ENCODE measurements at places on chromosomes 5 and 9. TPM values are rescaled to one million over a fixed set of nuclear protein-coding genes. Genes with fewer than 3 reads are reported as not detected.

GRCh38 chr5:149408252-149409099, 29.4 kb upstream of the IL17B start:
- no peak for DNase-seq

GRCh38 chr9:134858051-134858841, 22.4 kb upstream of the FCN2 start:
- peak; percentile 77 for DNase-seq

- DNase-seq = no peak
Measured at GRCh38 chr9:30524311-30524710, 1860.1 kb upstream of the ACO1 start.

GRCh38 chr5:153981905-153982605, 56.7 kb downstream of the FAM114A2 start:
- DNase-seq = no peak

- no peak for DNase-seq
Measured at GRCh38 chr9:103362986-103363385, 367.9 kb downstream of the CYLC2 start.

- DNase-seq = no peak
Measured at GRCh38 chr5:148414833-148415232, 31.1 kb downstream of the FBXO38 start.

DNA sequence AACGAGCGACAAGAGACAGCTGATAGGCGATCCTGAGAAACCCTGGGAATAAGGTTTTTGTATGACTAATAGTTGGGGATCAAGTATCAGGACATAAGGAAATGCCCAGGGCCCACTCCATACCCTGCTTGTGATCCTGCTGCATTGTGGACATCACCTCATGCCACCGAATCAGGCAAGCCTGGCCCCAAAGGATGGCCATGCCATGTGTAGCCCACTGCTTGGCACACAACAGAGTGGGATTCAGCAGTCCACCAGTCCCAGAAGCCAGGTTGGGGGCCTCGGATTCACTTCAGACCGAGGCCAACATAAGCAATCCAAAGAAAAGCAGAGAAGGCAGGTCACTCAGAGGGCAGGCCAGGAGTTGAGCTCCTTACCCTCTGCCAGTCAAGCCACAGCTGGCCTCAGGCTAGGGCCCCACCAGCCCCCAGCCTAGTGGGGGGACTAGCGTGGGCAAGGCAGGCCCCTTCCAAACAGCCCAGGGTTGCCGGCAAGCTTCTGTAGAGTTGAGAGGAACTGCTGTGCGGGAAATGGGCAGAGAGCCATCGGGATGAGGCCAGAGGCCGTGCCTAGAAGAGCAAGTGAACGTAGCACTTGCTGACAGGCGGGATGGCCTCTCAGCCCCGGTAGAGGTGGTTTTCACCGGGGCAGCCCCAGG, 5.0 kb downstream of the NOP16 start:
- no peak for DNase-seq

GRCh38 chr5:74491586-74491985, 148.9 kb downstream of the ENC1 start:
- no peak for DNase-seq

- peak; percentile 36 for DNase-seq
Measured at GRCh38 chr9:115615000-115615401, 497.0 kb upstream of the TNC start.

GRCh38 chr5:170235876-170236864, 3.4 kb downstream of the C5orf58 start:
- DNase-seq = no peak

DNA sequence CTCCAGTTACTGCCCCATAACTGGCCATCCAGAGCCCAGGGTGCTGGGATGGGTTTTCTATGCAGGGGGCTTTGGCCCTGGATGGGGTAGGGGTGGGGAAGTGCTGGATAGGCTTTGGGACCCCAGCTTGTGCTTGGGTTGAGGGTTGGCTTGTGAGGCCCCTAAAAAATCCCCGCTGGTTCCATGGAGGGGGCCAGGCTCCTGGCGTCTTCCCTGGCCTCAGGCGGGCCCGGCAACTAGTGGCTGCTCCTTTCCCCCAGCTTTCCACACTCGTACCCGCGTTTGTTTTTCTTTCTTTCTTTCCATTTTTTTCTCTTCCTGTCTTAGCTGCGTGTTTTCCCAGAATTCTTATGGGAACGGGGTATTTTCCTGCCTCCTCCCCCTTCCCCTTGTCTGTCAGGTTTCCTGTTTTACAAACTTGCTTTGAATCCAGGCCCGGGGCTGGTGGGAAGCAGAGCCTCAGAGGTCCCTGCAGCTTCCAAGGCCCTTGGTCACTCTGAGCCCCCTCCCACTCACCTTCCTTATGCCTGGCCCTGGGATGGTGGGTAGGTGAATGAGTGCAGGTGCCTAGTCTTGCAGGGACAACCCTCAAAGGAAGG, 40.2 kb downstream of the RGS3 start:
- no peak for DNase-seq

DNA sequence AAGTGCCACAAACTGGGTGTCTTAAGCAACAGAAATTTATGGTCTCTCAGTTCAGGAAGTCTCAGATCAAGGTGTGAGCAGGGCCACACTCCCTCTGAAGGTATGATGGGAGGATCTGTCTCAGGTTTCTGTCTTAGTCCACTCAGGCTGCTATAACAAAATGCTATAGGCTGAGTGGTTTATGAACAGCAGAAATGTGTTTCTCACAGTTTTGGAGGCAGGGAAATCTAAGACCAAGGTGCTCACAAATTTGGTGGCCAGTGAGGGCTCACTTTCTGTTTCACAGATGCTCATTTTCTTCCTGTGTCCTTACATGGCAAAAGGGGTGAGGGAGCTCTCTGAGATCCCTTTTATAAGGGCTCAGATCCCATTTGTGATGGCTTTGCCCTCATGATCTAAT, 281.4 kb downstream of the CWC27 start:
- no peak for DNase-seq

DNA sequence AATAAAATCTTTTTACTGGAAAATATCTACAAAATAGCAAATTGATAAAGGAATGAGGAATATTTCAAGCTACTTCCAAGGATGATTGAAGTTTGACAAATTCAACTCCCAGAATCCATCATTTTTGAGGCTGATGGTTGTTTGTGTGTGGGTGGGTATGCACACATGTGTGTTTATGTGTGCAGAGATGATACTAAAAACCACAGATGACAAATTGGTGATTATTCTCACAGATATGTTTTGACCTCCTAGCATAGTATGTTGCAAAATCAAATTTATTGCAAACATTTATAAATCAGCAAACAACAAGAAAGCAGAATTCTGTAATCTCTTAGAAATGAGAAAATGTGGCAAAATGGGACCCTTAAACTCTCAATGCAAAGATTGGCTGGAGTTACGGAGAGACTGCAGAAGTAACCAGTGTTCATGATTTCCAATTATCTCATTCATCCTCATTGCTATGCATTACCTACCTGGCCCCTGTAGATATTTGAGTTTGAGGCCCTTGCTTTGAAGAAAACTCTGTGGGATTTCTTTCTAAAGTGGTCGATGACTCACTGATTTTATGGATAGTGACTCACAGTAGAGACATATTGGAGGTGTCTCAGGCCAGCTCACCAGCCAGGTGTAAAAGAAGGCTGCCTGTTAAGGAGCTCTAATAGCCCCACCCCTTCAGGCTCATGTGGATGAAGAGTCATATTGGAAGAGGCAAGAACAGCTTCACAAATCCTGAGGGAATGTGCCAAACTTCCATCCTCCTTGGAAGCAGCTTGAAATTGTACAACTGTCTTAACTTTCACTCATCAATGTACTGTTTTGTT, 44.6 kb upstream of the TMC1 start:
- DNase-seq = peak; percentile 85

DNA sequence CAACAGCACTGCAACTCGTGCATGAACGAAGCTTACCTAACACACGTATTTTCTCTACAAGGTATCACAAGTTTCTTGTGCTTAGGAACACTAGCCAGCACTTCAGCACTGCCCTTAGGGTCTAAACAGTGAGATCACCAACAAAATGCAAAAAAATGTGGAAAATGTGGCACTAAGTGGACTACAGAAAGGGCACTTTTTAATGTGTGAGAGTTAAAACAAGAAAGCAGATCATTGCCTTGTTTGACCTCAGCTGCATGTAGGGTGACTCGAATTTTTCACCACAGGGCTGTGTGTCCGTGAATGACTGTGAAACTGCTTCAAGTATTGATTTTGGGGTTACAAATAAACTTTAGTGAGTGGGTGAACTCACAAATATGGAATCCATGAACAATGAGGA, 90.5 kb downstream of the MARCHF3 start:
- peak; percentile 29 for DNase-seq

DNA sequence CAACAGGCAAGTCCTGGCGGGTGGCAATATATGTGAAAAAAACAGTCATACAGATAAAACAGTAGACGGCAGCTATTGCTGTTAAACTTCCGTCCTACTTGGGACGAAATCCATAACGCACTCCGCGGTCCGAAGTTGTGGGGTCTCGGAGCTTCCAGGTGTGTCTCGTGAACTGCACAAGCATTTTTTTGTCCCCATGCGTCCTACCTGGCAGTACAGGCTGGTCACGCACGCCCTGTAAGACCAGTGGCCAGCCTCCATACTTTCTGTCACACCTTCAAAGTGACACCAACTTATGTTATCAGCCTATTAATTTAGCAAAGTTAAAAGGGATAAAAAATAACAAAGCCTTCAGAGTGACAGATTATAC, 51.3 kb downstream of the TGFBI start:
- no peak for DNase-seq

DNA sequence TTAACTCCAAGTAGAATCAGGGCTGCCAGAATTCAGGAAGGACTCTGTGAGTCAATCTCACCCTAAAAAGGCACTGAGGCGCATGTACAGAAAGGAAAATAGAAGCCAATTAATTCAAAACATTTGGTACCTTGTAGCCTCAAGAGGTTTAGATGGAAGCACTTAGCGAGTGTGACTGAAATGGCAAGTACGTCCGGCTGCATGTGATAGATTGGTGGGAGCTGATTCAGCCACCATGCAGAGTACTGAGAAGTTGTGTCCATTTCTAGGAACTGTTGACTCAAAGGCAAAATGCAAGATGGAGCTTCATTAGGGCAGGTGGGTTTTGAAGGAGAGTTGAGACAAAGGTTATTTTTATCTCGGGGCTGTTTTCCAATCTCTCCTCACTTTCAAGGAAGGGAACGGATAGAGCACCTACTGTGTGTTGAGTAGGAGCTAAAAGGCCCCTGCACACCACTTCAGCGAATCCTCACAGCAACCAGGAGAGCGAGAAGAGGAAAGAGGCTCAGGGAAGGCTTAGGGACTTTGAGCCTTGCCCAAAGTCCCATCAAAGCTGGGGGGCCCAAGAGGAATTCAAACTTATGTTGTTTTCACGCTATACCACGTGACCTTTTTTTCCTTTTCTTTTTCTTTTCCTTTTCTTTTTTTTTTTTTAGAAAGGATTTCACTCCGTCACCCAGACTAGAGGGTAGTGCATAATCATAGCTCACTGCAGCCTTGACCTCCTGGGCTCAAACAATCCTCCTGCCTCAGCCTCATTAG, 34.6 kb upstream of the CPEB4 start:
- DNase-seq = no peak

DNA sequence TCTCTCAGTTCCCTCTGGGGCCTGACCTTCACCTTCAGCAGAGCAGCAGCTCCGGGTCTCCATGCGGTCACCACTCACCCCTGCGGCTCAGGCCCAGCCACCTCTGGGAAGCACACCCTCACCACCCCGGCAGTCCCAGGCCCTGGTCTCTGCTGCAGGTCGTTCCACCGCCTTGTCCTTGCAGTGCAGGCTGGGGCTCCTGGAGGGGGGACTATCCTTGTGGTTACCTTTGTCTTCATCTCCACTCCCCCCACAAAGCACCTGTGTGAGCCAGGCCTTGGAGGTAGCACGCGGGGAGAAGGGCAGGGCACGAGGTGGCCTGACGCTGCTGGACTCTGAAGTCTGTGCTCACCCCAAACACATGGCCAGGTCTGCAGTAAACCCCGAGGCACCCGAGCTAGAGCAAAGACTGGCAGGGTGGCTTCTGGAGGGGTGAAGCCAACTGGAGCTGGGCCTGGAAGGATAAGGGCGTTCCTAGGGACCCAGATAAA, 33.2 kb upstream of the RXRA start:
- no peak for DNase-seq

- DNase-seq = no peak
Measured at GRCh38 chr5:116013207-116013785, 19.0 kb upstream of the ARL14EPL start.

DNA sequence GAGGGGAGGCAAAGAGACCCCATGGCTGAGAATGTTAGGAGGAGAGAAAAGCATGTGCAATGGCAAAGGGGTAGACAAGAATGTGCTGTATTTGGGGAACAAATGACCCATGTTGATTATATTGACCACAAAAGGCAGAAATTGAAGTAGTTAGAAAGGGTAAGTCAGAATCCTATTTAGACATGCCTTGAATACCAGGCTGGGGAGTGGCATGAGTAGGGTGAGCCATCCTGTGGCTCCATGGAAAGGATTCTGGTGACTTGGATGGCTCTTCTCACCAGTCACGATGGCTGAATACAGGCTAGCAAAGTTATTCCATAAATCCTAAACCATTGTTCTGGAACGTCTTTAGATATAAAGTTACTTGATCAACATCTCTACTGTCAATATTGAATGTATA, 73.4 kb upstream of the MEF2C start:
- DNase-seq = no peak

DNA sequence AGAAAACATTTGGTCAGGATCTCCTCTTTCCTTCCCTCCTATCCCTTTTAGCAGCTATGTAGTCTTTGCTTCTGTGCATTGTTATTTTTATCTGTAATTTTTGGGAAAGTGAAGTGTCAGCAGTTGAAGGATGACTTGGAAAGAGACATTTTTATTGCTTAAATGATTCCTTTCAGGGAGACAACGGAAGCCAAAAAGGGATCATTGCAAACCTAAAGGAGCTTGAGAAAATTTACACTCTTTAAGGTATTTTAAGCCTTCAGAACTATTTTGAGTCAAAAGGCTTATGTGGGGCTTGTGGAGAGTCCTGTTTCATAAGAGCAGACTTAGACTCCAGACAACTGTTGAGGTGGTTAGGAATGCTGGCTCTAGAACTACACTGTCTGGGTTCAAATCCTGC, 281.6 kb downstream of the KIF4B start:
- DNase-seq = no peak

GRCh38 chr9:98491231-98491651, 217.5 kb downstream of the GABBR2 start:
- DNase-seq = no peak

DNA sequence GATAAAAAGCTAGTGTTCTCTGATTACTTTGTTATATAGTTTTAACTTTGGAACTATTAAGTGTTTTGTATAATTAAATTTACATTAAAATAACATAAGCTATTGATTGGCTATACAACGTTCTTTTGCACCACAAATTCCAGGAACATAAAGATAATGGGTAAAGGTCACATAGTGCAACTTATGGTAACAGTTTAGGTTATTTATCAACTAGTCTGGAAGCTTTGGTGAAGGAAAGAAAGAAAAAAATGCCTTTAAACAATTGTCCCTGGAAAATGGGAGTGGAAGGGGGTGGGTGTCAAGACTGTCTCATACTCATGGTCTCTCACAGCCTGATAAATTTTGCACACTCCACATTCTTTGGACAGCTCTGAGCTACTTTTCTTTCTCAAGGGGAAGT, 17.1 kb upstream of the SPARC start:
- DNase-seq = no peak

GARIN3 gene
- total RNA-seq = not detected

PCDHGA7 gene
- total RNA-seq = 5.5 TPM

MARVELD2 gene
- 2.5 TPM for total RNA-seq

PDCD1LG2 gene
- total RNA-seq = 10.7 TPM

KCNV2 gene
- total RNA-seq = not detected

SLC1A1 gene
- total RNA-seq = 6.0 TPM

PCDHB14 gene
- 0.88 TPM for total RNA-seq

ZFP2 gene
- not detected for total RNA-seq

ALDH1A1 gene
- total RNA-seq = not detected

RNF208 gene
- total RNA-seq = not detected
